ENCODE measurements at places on chromosomes 3 and 15.

DNA sequence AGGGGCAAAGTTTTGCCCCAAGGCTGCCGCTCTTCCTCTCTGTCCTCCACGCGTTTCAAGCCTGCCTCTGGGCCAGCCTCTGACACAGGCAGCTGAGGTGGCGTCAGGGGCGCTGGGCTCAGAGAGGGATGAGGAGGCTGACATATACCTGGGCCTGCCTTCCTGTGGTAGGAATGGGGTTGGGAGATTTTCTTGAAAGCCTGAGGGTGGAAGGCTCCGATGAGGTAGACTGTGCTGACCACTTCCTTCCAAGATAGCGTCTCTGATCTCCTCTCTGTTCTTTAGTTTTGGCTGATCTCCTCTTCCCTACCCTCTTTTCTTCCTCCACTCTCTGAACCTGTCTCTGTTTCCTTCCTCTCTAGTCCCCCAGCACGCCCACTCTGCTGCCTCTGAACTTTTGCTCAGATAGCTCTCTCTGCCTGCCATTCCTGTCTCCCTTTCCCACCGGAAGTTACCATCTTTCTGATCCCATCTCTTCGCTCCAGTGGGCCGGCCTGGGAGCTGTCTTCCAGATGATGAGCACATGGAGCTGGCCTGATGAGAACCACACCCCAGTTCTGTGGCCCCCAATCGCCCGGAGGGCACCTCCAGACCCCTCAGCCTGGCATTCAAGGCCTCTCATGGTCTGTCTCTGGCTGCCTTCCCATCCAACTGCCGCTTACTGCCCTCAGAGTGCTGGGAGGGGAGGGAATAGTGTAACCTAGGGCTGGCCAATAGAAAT, 32.5 kb upstream of the LCTL start:
- no peak for DNase-seq

GRCh38 chr15:81514725-81515124, 140.7 kb upstream of the TMC3 start:
- no peak for DNase-seq

DNA sequence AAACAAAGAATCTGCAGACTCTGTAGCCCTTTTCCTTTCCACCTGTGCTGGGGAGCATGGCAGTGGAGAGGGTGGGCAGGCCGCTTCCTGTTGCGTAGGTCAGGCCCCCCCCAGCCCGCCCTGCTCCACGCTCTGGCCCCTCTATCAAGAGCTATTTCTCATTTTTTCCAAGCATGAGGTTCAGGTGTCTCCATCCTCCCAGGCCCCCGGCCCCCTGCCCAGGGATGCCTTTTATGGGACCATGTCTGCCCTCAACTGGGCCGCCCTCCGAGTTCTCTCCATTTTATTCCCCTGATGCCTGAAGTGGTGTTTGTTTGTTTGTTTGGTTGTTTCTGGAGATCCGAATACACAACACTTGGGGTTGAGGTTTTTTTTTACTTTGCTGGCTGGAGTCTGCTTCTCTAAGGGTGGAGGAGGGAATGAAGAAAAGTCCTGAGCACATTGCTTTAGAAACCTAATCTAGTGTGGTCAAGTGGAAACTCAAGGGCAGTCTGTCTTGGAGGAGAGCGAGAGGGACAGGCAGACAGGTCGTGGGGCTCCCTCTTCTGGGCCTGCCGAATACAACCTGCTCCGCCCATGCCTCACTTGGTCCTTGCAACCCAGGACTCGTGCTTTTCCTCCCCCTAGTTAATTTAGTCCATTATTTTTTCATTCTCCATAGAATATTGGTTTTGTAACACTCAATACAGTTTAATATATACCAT, 176.5 kb upstream of the LYSMD4 start:
- no peak for DNase-seq

GRCh38 chr3:191216510-191216909, 17.5 kb downstream of the OSTN start:
- DNase-seq: no peak

DNA sequence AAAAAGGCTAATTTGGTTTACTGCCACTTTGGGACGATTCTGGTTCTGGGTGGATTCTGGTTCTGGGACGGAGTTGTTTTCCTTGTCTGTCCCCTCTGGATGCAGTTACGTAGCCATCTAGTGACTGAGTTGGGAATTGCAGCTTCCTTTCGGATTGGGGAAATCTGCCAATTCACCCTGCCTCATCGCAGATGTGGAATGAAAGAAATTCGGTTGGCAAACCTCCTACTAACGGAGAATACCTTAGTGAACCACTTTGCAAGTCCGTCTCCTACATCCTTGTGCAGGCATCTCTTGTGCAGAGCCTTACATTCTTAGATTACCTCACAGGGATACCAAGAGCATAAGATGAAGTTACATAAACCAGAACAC, 31.5 kb upstream of the AP4E1 start:
- DNase-seq: peak; percentile 81

- DNase-seq: no peak
Measured at GRCh38 chr15:92438471-92438870, 44.8 kb downstream of the ST8SIA2 start.

GRCh38 chr15:28273468-28273867, 48.5 kb downstream of the HERC2 start:
- DNase-seq: no peak

GRCh38 chr15:93703092-93703739, 528.1 kb upstream of the MCTP2 start:
- no peak for DNase-seq

DNA sequence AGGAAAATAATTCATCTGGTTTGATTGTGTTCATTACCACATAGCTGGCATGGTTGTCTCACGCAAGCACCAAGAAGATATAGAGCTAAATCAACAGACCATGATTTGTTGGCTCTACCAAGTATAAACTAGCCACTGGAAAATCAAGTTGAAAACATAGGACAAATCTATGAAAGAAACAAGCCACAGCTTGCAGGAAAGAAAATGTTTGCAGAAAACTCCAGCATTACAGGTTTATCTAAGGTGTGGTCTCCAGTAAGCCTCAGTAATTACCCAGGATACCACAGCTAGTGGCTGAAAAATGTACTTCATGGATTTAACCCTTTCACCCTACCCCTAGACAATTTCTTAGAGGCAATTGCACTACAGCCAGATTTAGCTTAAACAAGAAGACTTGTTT, 340.6 kb downstream of the SOX2 start:
- DNase-seq: no peak

- DNase-seq: no peak
Measured at GRCh38 chr3:65276551-65276950, 588.8 kb upstream of the ADAMTS9 start.

DNA sequence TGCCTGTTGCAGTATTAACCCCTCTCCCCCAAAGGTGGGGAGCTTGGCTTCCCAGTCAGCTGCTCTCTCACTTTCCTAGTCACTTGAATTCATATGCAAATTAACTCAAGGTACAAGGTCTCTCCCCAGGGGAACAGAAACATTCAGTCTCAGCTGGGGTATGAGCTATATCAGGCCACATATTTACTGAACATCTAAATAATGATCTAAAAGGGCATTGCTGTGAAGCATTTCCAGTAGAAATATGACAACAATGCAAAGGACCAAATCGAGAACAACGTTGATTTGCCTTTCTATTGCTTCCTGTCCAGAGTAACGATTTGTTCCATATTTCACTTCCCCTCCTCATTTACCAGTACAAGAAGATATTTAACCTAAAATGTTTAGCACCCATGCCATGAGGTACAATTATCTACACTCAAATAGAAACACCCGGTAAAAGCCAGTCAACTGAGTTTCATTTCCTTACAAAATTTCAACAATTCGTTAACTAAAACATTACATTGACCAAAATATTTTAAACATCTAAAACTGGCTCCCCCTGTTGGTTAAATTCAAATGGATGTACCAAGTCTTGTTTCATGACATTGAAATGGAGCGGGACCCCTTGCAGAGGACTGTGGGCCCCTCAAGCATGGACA, 36.5 kb upstream of the KLHL6 start:
- DNase-seq: no peak

- DNase-seq: peak; percentile 84
Measured at GRCh38 chr3:189324538-189325138, 152.9 kb downstream of the TPRG1 start.

- DNase-seq: peak; percentile 59
Measured at GRCh38 chr3:177284383-177284881, 87.2 kb upstream of the TBL1XR1 start.

- no peak for DNase-seq
Measured at GRCh38 chr15:45111390-45112142, 2.4 kb downstream of the DUOX2 start.

DNA sequence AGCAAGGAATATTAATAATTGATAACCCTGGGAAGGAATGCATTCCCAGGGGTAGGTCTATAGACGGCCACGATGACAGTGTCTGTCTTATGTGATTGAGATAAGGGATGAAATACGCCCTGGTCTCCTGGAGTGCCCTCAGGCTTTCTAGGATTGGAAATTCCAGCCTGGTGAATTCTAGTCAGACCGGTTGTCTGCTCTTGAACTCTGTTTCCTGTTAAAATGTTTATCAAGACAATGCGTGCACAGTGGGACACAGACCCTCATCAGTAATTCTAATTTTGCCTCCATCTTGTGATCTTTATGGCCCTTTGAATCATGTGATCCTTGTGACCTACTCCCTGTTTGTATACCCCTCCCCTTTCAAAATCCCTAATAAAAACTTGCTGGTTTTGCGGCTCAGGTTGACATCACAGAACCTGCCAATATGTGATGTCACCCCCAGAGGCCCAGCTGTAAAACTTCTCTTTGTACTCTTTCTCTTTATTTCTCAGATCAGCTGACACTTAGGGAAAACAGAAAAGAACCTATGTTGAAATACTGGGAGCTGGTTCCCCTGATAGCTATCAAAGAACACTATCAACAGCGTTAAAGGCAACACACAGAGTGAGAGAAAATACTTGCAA, 183.3 kb downstream of the PDE8A start:
- DNase-seq: no peak

- no peak for DNase-seq
Measured at GRCh38 chr3:134148534-134148933, 102.1 kb downstream of the RYK start.

- DNase-seq: no peak
Measured at GRCh38 chr3:13693441-13693840, 144.5 kb downstream of the FBLN2 start.

DNA sequence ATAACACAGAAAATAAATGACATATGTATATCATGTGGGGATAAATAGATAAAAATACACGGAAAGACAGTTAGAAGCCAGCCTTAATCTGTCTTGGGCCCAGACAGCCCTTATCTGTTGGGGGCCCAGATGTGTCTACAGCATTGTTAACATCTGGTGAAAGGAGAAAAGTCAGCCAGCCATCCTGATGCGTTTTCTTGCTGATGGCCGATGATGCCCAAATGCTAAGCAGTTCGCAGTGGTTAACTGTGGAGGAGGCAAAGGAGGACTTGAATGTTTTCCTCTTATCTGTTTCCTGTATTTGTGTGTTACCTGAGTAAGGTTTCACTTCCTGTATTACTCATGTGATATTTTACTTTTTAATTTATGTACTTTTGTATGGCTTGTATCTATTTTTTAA, 46.2 kb downstream of the NOX5 start:
- DNase-seq: no peak

GRCh38 chr3:31370681-31371080, 162.0 kb upstream of the STT3B start:
- DNase-seq: no peak

DNA sequence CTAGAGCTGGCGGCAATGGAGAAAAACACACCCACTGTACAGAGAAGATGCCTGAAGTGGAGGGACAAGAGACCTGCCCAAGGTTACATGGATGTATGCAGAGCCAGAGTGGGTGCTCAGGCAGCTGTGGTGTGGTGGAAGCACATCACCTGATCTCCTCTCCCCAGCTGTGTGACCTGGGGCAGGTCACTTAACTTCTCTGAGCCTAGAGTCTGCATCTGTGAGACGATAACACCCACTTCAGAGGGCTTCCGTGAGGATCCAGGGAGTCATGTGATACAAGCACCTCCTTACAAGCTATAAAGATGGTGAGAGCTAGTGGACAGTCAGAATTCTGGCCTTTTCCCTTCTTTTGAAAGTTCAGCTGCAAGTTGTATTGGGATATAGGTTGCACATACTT, 55.1 kb upstream of the HERC1 start:
- no peak for DNase-seq

- no peak for DNase-seq
Measured at GRCh38 chr3:151329363-151329762, at the start of gene P2RY13. P2RY13 (minus strand) TSS chr3:151329549; CDS start chr3:151329528, 21 bp downstream.

Measured in transverse colon (tissue), 4 donors.